EL (cell line): ENCODE measurements at places on chromosomes 16 and 17.

DNA sequence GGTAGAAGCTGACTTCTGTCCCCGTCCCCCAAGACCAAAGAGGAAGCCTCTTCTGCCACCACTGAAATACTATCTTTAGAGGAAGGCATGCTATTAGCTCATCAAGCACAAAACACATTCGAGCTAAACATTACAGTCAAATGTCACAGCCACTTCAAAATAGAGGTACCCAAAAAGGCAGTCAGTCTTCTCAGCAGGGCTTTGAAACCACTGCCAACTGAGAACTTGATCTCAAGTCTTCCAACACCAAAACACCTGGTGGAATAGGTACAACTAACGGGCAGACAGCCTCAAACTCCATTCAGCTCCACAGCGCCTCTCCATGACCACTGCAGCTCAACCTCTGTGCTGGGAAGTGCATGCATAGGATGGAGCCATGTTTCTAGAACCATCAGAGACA, 36.0 kb downstream of the ZFHX3 start:
- no peak for DNase-seq

DNA sequence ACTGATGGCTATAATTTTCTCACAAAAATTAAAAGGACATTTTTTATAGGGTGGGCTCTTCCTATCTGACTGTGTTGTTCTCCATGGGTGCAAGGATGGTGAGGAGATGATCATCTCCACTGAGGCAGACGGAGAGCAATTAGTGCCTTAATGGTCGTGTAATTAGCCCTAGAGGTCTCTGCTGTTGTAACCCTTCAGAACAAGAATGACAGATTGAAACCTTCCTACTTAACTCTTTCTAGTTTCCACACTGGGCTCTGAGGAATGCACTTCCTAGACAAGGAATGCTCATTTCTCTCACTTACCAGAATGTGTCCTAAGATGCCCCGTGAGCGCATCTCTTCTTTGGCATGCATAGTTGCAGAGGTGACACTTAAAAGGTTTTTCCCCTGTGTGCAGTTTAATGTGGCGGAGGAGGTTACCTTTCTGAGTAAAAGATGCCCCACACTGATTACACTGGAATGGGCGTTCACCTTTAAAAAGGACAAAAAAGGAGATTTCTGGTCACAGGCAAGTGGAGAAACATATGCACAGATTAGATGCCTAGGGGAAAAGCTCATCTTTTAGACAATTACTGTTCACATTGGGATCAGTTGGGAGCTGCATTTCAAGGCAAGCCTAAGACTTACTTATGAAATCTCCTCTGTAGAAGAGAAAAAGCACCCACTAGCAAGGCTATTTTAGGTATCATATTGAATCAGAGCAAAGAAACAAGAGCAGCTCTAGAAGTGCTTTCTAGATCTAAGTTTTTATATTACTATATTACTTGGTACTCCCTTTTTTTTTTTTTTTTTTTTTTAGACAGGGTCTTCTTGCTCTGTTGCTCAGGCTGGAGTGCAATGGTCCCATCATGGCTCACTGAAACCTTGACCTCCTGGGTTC, 53.6 kb downstream of the GRB7 start:
- no peak for DNase-seq

- DNase-seq = no peak
Observed at GRCh38 chr16:88886845-88887521, 20.5 kb upstream of the PABPN1L start.

DNA sequence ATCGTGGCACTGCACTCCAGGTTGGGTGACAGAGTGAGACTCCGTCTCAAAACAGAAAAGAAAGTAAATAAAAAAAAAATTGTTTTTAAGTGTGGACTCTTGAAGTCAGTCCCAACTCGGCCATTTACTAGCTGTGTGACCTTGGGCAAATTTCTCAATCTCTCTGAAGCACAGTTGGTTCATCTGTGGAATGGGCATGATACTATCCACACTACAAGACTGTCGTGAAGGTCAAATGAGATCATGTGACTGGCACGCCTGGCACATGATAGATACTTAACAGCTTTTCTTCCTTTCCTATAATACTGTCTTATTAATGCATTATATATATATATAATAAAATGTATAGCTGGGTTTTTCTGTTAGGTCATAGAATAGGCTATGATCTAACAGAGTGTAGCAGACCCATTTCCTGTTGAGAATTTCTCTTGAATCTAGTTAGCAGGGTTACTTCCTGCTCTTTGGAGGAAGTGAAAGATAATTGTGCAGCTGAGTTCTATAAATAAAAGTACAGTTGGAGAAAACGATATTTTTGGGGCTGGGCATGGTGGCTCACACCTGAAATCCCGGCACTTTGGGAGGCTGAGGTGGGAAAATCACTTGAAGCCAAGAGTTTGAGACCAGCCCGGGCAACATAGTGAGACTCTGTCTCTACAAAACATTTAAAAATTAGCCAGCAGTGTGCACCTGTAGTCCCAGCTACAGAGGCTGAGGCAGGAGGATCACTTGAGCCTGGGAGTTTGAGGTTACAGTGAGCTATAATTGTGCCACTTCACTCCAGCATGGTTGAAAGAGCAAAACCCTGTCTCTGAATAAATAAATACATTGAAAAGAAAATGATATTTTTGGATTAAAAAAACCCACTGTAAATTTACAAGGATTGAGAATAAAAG, 7.3 kb downstream of the MILR1 start:
- no peak for DNase-seq

DNA sequence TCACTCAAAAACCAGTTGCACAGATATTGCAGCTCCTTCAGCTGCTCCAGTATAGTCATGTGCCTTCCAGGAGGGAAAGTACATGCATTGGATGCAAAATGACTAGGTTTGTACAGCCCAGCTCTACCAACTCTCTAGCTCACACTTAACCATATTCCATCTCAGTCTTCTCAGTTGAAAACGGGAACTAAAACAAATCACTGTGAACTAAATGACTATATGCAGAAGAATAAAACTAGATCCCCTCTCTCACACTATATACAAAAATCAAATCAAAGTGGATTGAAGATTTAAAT, 24.9 kb downstream of the DCUN1D3 start:
- DNase-seq = no peak

DNA sequence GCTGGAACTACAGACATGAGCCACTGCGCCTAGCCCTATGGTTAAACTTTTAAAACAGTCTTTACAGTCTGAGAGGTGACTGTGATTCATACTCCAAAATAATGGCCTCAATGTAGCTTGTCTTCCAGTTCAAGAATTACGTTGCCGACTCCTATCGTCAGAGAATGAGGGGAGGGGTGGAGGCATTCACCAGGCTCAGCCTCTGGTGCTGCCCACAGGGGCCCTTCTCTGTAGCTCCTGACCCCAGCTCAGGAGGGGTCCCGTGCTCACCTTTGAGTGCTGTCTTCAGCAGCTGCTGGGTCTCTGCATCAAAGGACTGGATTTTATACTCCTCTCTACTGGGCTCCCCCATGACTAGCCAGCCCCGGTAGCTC, 1.2 kb downstream of the MIF4GD start:
- DNase-seq = no peak

GRCh38 chr17:60652454-60653247, 25.0 kb upstream of the BCAS3 start:
- no peak for DNase-seq

DNA sequence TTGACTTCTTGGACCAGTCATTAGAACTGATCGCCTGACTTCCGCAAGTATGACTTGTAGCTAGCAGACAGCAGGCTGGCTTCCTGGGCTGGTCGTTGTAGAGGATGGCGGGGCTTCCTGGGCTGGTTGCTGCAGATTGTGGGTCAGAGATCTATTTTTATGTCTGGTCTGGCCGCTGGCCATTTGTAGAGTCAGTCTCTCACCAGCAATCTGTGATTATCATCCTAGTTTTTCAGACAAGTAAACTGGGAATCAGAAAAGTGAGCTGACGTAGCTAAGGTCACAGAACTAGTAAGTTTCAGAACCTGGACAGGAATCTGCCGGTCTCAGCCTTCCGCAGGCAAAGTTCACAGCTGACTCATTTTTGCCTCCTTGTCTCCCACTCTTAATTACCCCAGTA, 19.1 kb downstream of the GPR142 start:
- no peak for DNase-seq

- peak; percentile 81 for DNase-seq
Observed at GRCh38 chr16:24525970-24526559, 13.3 kb upstream of the RBBP6 start.

DNA sequence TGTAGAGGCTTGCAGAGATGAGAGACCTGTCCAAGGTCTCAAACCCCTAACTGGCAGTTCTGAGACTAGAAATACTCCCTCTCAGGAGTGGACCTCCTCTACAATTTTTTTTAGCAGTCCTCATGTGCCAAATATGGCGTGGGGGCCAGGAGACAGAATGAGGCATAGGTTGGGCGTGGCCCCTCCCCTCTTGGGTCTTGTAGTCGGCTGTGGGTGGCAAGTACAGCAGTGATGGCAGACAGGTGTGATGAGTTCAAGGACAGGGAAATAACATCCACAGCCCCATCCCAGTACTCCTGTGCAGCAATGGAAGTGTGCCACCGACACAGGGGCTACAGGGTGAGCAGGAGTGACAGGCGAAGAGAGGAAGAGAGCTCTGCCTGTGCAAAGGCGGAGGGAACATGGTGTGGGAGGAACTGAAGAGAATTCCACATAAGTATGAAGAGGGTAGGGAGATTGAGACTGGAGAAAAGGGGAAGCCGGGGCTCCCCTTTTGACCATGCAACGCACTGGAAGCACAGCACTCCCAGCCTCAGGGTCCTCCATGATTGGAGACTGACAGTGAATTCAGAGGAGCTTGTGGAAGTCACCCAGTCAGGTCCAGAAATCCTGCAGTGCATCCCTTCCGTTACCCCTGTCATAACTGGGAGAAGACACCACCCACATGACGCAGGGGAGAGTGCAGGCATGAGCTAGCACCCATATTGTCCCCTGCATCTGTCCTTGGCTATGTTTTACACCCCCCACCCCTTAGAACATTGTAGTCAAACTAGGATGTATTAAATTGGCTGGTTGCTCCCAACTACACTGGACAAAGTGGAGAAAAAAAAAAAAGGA, 14.8 kb upstream of the CETP start:
- no peak for DNase-seq

DNA sequence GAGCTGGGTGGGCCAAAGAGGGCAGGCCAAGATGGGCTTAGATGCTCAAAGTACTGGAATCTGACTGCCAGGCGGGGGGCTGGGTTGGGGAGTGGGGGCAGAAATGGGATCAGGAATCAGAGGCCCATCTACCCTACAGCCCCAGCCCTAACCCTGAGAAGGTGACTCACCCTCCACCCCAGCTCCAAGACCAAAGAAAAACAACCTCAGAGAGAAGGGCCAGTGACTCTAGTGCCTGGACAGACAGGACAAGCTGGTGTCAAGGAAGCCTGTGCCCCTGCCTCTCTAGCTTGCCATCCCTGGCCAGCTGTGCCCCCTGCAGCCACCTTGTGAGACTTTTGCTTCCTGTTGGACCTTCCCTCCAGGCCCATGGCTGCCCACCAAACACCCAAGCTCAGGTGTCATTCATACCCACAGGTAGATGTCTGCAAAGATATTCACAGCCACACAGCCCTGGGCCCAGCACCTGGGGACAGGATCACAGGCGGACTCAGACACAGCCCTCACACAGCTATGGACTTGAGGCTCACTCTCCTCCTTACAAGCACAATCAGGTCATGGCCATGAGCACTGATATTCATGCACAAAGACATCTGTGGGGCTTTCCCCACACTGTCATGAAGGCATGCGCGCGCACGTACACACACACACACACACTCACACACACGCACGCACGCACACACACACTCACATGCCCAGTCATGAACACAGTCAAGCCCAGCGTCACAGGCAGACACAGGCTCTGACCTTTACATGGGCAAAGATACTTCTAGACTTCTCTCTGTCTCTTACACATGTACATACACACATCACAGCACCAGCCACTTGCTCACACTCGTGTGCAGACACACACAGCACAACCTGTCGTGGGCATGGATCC, 2.8 kb downstream of the WNT3 start:
- DNase-seq = peak; percentile 36

- no peak for DNase-seq
Observed at GRCh38 chr16:24759006-24759405, 29.6 kb downstream of the TNRC6A start.

- peak; percentile 61 for DNase-seq
Observed at GRCh38 chr17:32111141-32111771, 31.0 kb upstream of the RHOT1 start.

DNA sequence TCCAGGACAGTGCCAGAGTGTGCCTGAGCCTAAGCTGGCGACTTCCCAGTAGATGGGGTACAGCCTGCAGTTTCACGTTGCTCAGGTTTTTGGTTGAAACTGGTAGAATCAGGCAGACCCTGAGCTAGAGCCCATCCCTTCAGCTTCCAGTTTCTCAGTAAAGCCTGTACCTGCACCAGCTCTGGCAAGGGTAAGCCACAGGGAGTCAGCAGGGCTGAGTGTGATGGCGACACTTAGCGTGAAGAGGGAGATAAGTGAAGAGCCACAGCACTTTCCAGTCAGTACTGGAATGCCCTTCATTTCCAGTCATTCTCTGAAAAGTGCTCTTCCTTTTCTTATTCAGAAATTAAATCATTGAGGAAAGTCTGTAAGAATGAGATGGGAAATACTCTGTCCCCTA, 22.4 kb downstream of the PLD6 start:
- no peak for DNase-seq

GRCh38 chr16:69424935-69425784, 741 bp downstream of the CYB5B start:
- no peak for DNase-seq

- DNase-seq = no peak
Observed at GRCh38 chr16:56048425-56049105, 142.7 kb upstream of the GNAO1 start.

DNA sequence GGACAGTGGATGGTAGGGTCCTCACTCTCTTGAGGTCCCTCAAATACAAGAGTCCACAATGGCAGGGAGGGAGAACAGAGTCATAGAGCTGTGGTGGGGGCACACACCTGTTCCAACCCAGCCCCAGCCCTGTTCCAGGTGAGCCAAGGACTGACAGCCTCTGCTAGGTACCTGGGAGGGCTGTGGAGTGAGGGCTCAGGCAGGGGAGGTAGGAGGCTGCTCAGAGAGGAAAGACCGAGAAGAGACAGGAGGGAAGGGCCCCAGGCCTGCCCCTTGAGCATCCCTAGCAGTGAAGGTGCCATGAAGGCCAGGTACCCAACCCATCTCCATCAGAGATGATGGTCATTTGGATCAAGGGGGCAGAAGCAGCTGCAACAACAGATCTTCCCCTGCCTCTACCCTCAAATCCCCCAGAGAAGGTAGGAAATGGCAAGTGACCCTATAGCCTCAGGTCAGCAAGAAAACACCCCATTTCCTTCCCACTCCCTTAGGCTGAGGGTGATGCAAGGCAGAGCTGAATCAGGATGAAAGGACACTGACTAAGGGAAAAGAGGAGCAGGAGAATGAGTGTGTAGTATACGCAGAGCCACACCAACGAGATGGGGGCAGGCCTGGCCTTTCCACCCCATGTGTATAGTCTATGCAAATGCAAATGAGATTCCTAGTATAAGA, 28.6 kb downstream of the CD300LG start:
- DNase-seq = no peak

GRCh38 chr16:4744555-4745273, 10.4 kb downstream of the DNAAF8 start:
- DNase-seq = no peak
